Iris pigment epithelial cell (primary cell): ENCODE measurements at places on chromosomes 13 and 19.

DNA sequence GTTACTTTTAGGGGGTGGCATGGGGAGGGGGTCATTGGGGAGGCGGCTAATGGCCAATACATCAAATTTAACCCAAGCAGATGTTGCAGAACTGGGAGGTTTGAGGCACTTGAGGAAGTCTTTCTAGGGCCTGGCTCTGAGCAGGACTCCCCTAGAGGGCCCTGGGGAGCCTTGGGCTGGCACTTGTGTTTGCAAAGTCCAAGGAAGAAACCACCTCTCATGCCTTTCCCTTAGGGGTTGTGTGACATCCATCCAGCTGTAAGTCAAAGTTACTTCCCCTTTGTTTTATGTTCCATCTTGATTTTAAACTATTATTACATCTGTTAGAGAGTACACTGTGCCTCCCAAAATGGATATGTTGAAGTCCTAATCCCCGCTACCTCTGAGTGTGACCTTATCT, 159.9 kb downstream of the KATNAL1 start:
- no peak for DNase-seq

DNA sequence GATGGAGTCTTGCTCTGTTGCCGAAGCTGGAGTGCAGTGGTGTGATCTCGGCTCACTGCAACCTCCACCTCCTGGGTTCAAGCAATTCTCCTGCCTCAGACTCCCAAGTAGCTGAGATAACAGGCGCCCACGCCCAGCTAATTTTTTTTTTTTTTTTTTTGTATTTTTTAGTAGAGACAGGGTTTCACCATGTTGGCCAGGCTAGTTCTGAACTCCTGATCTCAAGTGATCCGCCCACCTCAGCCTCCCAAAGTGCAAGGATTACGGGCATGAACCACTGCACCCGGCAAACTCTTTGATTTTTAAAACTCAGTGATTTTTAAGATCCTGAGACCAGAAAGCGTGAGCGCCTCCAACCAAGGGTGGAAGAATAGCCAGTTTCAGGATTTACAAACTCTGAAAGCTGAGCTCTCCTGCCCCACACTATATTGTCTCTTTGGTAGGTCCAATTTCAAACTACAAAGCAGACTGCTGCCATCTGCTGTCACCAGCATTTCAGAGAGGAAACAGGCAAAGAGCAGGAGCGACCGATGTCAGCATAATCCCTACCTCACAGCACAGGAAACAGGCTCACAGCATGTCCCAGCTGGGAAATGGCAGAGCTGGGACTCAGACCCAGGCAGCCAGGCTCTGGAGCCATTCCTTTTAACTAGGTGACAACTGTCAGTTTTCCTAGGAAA, 9.2 kb downstream of the NOSIP start:
- no peak for DNase-seq

- DNase-seq: no peak
Observed at GRCh38 chr19:7614859-7615741, 14.2 kb downstream of the XAB2 start.

- DNase-seq: no peak
Observed at GRCh38 chr19:38047641-38048040, 140.6 kb downstream of the SIPA1L3 start.

GRCh38 chr13:47408546-47409319, 511.9 kb upstream of the HTR2A start:
- DNase-seq: no peak

DNA sequence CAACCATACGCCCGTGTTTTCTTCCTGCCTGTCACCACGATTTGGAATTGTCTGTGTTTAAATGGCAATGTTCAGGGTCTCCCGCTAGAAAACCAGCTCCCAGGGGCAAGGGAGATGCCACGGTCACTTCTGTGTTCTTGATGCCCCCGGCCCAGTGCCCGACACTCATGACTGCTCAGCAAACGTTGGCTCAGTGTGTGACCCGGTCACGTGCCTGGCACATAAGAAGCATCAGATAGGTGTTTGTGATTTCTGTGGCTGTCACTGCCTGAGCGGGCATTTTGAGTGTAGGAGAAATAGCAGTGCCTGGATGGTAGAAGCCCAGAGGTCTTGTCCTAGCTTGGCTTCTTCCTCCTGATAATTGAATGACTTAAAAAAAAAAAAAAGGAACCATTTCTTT, 15.5 kb downstream of the HDGFL2 start:
- DNase-seq: no peak

DNA sequence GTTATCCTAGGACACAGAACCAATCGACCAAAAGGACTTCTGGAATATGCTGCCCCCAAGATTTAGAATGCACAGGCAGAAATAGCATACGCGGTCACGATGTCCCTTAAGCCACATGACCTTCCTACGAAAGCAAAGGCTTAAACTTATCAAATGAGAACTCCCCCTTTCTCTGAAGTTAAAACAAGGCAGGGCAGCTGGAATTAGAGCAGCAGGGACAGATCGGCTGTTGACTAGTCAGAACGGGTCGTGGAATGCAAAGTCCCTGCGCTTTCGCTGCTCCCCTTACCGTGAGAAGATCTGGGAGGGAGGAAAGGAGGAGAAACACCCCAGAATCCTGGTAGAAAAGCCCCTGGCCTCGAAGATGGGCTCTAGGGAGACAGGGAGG, 799 bp upstream of the USPL1 start:
- DNase-seq: peak; percentile 91

- peak; percentile 40 for DNase-seq
Observed at GRCh38 chr13:105445796-105446195, 1089.7 kb downstream of the EFNB2 start.

DNA sequence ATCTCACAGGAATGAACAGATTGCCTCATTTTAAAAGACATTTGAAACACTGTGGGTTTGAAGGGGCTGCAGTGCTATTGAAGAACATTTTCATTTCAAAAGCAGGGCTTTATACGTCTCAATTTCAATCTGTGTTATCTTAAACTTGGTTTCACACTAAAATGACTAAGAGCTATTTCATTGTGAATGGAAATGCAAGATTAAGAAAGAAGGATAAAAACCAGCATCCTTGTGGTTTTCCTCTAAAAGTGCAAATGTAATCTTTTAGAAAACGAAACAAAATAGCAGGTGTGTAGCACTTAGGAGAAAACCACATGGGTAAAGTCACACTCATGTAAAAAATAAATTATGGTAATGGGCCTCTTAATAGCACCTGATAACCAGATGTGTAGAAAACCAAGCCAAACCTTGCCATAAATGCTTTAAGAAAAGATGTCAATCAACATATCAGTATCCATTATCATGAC, 397.7 kb downstream of the GPC6 start:
- DNase-seq: peak; percentile 3

- no peak for DNase-seq
Observed at GRCh38 chr13:39567569-39567968, 35.4 kb downstream of the LHFPL6 start.

- DNase-seq: no peak
Observed at GRCh38 chr19:49333811-49334288, 1.4 kb upstream of the CD37 start.

GRCh38 chr19:4014541-4015491, 7.3 kb downstream of the PIAS4 start:
- no peak for DNase-seq

DNA sequence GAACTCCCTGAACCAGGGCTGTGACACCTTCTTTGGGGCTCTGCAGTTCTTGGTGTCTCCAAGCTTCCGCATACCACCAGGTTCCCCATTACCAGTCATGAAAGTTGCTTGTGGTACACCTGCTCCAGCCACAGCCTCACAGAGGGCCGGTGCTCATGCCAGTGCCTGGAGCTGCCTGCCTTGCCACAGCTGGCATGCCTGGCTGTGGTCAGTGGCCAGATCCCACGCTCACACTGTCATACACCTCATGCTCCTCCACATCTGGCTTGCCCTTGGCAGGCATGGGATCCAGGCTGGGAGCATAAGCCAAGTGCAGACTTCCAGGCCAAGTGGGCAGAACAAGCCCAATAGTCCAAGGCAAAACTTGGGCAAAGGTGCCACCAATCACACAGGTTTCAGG, 1054.9 kb downstream of the SLITRK5 start:
- no peak for DNase-seq

GRCh38 chr13:87078947-87079795, 592.0 kb upstream of the SLITRK5 start:
- DNase-seq: no peak

DNA sequence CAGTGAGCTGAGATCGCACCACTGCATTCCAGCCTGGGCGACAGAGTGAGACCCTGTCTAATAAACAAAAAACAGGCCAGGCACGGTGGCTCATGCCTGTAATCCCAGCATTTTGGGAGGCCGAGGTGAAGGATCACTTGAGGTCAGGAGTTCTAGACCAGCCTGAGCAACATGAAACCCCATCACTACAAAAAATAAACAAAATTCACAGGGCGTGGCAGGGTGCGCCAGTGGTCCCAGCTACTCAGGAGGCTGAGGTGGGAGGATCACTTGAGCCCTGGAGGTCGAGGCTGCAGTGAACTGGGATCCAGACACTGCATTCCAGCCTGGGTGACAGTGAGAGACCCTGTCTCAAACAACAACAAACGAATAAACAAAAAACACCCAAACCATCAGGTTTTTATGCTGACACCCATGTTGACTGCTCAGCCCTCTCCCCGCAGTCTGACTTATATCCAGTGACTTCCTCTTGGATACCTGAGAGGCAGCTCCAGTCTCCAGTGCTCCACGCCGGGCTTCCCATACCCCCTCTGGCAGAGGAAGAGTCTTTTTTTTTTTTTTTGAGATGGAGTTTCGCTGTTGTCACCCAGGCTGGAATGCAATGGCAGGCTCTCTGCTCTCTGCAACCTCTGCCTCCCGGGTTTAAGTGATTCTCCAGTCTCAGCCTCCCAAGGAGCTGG, 17.7 kb downstream of the WTIP start:
- DNase-seq: no peak

- no peak for DNase-seq
Observed at GRCh38 chr13:32115066-32115465, 83.5 kb downstream of the FRY start.

DNA sequence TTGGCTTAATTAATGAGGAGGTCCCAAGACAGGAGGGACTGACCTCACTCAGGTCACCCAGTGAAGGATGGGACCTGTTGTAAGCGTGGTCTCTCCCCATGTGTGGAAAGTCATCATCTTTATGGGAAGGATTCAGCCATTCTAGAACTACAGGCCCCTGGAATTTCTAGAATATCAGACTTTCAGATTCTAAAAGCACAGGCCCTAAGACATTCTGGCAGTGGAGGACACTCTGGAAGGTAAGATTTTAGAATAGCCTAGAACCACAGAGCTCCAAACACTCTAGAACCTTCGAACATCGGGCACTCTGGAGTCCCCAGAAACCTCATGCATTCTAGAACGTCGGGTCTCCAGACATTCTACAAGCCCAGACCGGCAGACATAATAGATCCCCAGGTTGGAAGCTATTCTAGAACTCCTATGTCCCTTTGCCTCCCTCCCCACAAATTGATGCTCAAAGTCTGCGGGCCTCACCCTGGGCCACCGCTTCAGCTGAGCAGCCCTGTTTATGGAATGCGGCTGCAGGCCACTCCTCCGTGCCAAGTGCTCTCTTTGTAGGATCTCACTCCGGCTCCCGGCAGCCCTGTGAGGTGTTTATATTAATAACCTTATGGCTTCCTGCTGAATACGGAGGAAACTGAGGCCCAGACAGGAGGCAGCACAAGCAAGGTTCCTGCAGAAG, 1.9 kb upstream of the KLK15 start:
- DNase-seq: peak; percentile 16

- no peak for DNase-seq
Observed at GRCh38 chr19:56974556-56975207, 134.2 kb upstream of the PEG3 start.
